ENCODE measurements at places on chromosomes 1 and 21.

DNA sequence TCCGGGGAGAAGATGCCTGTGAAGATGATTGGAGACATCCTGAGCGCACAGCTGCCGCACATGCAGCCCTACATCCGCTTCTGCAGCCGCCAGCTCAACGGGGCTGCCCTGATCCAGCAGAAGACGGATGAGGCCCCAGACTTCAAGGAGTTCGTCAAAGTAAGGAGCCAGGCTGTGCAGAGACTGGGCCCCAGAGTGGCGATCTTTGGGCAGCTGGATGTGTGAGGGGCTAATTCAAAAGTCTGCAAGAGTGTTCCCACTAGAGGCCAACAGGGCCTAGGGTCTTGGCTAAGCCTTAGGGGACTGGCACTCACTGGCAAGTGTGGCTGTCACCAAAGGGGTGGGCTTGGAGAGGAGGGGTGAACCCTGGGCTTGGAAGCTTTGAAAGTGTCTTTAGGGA is 50.4 kb downstream of the ATP5PO start:
- no peak for DNase-seq

- no peak for DNase-seq
Observed at GRCh38 chr1:3858231-3858981, 1.1 kb downstream of the DFFB start.

- DNase-seq, result no peak
Observed at GRCh38 chr1:85502171-85502570, 37.2 kb upstream of the DDAH1 start.

DNA sequence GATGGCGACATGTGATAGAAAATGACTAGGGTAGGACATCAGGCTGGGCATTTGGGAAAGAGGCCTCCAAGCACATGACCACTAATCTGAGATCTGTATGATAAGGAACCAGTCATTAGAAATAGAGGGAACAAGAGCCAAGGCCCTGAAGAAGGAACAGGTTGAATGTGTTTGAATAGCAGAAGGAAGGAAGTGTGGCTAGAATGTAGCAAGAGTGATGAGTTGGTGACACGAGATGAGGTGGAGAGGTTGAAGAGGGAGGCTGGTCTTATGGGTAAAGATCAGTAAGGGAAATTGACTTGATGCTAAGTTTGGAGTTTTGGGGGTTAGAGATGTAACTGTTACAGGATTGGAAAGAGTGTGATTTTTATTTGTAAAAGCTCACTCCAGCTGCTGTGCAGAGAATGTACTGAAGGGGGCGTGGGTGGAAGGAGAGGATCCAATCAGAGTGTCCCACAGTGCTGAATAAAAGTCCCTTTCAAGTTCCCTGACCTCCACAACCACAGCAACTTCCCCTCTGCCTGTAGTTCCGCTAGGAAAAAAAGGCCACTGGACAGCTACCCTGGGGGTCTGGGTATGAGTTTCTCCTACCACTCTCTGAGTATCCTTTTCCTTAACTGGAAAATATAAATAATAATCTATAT is 295.0 kb downstream of the OMA1 start:
- DNase-seq, result peak; percentile 30

GRCh38 chr1:5711956-5712645 is 280.1 kb downstream of the NPHP4 start:
- no peak for DNase-seq

- DNase-seq, result no peak
Observed at GRCh38 chr1:43621861-43622260, 28.1 kb upstream of the KDM4A start.

DNA sequence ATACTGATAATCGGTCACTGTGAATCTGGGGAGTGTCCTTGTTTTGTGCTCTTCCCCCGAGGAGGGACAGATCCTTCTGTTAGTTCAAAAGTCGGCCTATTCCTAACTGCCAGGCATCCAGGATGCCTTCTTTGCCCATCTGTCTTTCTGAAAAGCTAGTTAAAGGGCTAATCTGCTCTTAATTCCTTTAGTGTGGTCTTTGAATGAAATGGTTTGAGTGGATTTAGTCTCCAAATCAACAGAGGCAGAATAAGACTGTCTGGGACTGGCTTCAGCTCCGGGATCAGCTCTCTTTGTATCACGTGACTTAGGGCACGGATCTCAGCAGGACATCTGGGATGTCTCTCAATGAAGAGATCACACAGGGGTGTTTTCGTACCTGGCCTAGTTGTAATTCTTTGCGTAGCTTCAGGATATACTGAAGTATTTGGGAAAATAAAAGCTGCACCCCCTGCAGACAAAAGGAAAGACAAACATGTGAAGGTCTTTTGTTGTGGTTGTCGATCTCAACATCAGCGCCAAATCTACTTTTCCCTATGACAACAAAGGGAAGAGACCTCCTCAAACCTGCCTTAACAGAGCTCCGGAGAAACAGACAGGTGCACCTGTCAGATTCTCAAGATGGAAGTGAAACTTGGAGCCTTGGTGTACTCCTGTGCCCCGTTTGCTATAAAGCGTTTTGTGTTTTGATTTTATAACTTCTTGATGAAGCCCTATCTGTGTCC is 97.9 kb downstream of the ERG start:
- no peak for DNase-seq

DNA sequence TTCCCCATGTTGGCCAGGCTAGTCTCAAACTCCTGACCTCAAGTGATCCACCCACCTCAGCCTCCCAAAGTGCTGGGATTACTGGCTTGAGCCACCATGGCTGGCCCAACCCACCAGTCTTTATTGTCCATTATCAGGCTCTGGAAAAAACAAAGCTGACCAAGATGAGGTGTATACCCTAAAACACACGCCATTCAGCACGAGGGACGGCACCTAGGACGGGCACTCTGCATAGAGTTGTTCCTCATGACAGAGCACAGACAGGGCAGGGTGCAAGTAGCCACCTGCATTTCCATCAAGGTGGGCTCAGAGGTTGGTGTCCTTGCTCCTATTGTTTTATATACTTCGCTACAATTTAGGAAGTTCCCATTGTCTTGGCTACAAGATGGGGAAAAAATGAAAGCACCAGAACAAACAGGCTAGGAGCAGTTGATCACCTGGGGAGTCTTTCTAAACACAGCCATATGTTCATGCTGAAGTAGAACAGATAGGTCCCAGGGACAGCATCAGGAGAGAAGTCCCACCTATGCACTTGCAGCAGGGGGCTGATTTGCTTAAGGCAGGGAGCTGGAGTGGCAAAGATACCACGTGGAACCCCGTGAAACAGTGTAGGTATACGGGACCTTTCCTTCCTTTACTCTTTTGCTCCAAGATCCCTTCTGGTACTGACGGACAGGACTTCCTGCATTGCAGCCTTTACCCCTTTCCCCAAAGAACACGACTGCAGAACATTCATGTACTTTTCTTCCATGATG is 4.5 kb downstream of the KRTCAP2 start:
- DNase-seq, result no peak

- no peak for DNase-seq
Observed at GRCh38 chr1:46587069-46587468, 17.0 kb downstream of the MKNK1 start.

GRCh38 chr1:229621663-229622062 is 4.3 kb downstream of the TAF5L start:
- no peak for DNase-seq

- no peak for DNase-seq
Observed at GRCh38 chr1:179283992-179284391, 9.6 kb upstream of the SOAT1 start.

GRCh38 chr1:203690730-203691129 is 64.1 kb downstream of the ATP2B4 start:
- no peak for DNase-seq

DNA sequence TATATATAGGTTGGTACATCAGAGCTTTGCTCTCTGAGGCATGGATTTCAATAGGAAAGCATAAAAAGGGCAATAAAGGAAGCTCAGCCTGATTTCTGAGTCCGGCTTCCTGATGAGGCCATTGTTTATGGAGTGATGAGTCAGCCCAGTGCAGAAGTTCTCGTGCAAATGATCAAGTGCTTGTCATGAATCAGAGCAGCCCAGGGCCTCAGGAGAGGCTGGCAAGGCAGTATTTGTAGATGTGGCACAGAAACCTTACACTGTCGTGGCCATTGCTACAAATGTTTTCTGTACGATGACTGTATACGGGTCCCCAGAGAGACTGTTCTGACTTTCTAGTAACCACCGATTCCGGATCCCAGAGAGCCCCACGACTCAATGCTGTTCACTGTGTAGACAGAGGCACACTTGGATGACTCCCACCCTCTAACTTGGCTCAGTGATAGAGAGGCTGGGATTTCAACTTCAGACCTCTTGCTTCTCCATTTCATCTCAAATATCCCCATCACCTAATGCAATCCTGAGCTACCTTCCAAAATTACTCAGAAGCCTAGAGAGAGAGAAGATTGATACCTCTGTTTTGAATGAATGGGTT is 26.8 kb downstream of the UMODL1 start:
- DNase-seq, result peak; percentile 20

DNA sequence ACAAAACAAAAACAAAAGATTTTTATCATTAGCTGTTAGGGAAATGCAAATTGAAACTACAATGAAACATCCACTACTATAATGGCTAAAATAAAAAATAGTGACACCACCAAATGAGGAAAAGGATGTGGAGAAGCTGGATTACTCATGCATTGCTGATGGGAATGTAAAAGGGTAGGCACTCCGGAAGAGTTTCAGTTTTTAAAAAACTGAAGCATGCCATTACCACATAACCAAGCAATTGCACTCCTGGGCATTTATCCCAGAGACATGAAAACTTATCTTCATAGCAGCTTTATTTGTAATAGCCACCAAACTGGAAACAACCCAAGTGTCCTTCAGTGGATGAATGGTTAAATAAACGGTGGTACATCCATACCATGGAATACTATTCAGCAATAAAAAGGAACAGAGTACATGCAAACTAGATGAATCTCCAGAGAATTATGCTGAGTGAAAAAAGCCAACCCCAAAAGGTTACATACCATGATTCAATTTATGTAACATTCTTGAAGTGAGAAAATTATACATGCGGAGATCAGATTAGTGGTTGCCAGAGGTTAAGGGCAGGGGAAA is 14.5 kb upstream of the CFAP298 start:
- DNase-seq, result no peak

DNA sequence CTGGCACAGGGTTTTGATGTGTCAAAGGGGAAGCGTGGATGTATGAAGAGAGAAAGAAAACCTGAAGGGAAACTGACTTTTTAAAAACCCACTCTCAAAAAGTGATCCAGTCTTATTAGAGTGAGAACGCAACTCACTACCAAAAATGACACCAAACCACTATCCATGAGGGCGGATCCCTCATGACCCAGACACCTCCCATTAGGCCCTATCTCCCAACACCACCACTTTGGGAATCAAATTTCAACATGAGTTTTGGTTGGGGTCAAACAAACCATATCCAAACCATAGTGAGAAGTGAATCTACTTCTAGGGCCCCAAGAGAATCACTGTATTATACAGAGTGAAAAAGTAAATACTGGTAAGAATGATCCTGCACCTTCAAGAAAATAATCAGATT is 53.5 kb downstream of the FNBP1L start:
- no peak for DNase-seq

DNA sequence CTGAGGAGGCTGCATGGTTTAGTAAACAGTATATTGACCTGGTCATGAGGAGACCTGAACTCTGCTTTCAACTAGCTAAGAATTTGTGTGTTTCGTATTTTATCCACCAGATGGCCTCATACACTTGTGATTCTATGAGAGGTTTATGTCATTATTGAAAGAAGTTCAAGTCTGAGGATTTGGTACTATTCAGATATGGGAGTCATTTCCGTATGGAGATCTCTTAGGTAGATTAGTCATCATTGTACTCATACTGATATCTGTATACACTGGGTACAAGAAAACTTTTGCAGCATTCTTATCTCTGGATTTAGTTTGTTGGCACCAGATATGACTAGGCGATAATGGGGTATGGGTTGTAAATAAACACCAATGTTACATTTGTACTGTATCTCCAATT is 26.6 kb downstream of the ATF6 start:
- DNase-seq, result peak; percentile 81

GRCh38 chr21:26116456-26117011 is 54.0 kb downstream of the APP start:
- DNase-seq, result peak; percentile 38

GRCh38 chr1:118588566-118588965 is 399.6 kb downstream of the TBX15 start:
- DNase-seq, result no peak

- no peak for DNase-seq
Observed at GRCh38 chr1:198577444-198577843, 37.0 kb upstream of the ATP6V1G3 start.

DNA sequence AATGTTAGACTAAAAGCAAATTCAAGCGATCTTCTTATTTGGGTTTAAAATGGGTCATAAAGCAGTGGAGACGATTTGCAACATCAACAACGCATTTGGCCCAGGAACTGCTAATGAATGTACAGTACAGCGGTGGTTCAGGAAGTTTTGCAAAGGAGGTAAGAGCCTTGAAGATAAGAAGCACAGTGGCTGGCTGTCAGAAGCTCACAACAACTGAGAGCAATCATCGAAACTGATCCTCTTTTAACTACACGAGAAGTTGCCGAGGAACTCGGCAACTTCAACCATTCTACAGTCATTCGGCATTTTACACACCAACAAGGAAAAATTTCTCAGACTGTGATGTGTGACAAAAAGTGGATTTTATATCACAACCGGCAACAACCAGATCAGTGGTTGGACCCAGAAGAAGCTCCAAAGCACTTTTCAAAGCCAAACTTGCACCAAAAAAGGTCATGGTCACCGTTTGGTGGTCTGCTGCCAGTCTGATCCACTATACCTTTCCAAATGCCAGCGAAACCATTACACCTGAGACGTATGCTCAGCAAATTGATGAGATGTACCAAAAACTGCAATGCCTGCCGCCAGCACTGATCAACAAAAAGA is 47.9 kb downstream of the ASH1L start:
- DNase-seq, result no peak

GRCh38 chr21:25578056-25578961 is 29.0 kb downstream of the MRPL39 start:
- no peak for DNase-seq

GRCh38 chr21:43923391-43923790 is 58.4 kb downstream of the AGPAT3 start:
- DNase-seq, result no peak

GRCh38 chr1:114651893-114652292 is 18.0 kb downstream of the DENND2C start:
- DNase-seq, result no peak
